ENCODE measurements at places on chromosomes 16 and 17. TPM values are rescaled to one million over a fixed set of nuclear protein-coding genes. Genes with fewer than 3 reads are reported as not detected.

GRCh38 chr16:78303946-78304345, 204.5 kb downstream of the WWOX start:
- DNase-seq: no peak

GRCh38 chr17:57357392-57357784, 101.1 kb downstream of the MSI2 start:
- DNase-seq: no peak

Gene GPRC5C
- polyA plus RNA-seq: 10.5 TPM

DNA sequence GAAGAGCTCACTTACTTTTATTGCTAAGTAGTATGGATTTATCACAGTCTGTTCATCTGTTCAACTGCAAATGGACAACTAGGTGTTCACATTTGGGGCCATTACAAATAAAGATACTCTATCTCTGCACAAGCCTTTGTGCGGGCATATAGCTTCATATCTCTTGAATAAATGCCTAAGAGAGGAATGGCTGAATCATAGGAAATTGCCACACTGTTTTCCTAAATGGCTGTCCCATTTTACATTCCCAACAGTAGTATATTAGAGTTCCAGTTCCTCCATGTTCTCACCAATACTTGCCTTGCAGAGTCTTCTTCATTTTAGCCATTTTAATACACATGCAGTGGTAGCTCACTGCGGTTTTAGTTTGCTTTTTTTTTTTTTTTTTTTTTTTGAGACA, 20.5 kb downstream of the NSMCE1 start:
- no peak for DNase-seq

GRCh38 chr17:76511668-76512365, 10.6 kb upstream of the RHBDF2 start:
- no peak for DNase-seq

Gene BEAN1
- polyA plus RNA-seq: 2.9 TPM

Gene KRT24
- polyA plus RNA-seq: not detected

DNA sequence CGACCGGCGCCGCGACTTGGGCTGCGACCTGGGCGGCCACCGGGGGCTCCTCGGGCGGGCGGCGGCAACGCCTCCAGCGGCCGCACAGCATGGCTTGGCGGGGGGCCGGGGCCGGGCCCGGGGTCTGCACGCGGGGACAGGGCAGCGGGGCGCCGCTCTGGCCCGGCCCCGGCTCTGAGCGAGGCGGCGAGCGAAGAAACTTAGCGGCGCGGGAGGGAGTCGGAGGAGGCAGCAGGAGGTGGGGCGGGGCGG, at the start of gene PLCD3:
Gene PLCD3, minus strand, starts transcription at position 196 of the 252 bp plus-strand sequence. Its CDS starts 105 bp downstream, at position 91.
- no peak for DNase-seq

Gene GRAP
- polyA plus RNA-seq: 5.3 TPM

- DNase-seq: no peak
Measured at GRCh38 chr17:33201283-33201682, 91.8 kb downstream of the ASIC2 start.

DNA sequence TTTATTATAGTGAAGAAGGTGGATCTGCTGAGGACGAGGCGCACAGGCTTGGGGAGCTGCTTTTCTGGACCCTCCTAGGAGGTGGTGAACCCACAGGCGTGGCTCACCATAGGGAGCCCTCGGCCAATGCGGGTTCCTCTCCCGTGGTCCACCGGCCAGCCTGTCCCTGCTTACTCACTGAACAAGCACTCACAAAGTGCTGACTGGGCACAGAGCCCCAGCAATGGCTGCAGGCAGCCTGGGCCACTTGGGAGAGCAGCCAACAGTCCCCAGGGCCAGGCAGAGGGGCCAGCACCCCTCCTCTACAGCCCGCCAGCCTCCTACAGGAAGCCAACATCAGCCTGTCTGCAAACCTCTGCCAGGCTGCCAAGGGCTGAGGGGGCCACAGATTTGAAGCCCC, 19.1 kb upstream of the NCBP3 start:
- no peak for DNase-seq

Gene CLEC16A
- polyA plus RNA-seq: 25.9 TPM

Gene TEX19
- polyA plus RNA-seq: not detected

DNA sequence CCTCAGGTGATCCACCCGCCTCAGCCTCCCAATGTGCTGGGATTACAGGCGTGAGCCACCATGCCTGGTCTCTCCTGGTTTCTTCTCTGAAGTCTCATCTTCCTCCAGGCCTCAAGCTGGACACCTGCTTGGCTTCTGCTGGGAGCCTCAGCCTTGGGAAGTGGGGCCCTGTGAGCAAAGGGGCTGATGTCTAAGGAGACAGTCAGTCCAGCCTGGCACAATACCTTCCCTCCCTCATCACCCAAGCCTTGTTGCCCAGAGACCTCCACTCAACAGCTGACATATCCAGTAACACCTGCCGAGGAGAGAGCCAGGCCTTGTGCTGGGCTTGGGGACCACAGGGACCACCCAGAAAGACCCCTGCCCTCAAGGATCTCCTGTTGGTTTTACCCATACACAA, 251.6 kb downstream of the GSG1L start:
- no peak for DNase-seq

- no peak for DNase-seq
Measured at GRCh38 chr16:53668869-53669268, 34.8 kb downstream of the RPGRIP1L start.

DNA sequence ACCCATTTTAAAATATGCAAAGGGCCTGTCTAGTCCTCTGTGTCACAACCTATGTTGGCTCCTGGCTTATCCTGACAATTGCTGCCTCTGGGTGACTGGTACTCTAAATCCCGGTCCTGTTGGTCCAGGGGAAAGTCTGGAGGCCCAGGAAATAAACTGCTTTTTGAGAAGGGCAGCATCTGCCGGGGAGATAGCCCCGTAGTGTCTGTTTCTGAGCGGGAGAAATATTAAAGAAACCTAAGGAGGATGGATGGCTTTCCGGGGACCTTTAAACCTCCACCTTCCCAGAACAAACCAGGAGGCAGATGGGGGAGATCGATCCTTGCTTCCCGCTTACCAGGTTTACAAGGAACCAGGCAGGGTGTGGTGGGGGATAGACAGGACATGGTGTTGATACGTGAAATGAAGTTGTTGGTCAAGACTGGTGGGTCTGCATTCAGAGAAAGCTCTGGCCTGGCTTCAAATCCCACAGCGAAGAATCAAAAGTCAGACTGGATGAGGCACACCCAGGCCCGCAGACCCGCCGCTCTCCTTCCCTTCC, 3.8 kb downstream of the HOXB2 start:
- no peak for DNase-seq

DNA sequence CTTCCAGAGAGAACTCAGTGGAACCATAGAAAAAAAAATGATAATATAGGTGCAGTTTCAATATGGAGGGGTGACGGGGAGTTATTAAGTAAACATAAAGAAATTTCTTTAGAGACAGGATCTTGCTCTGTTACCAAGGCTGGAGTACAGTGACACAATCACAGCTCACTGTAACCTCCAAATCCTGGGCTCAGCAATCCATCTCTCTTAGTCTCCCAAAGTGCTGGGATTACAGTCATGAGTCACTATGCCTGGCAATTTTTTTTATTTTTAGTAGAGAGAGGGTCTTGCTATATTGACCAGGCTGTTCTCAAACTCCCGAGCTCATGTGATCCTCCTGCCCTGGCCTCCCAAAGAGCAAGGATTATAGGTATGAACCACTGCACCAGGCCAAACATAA, 48.8 kb downstream of the NLRC5 start:
- DNase-seq: no peak

Gene HOXB5
- polyA plus RNA-seq: 32.7 TPM

DNA sequence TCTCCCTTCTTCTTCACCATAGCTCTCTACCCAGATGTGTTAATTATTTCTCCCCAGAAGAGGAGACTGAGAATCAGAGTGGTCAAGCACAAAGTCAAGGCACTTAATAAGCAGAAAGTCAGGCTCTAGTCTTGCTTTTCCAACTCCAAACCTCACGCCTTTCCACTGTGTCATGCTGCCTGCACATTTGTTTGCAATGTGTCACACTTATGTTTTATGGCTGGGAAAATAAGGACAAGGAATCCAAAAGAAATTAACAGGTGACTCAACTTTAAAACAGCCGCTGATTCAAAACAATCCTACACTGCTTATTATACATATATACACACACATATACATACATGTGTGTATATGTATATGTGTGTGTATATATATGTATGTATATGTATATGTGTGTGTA, 255.7 kb upstream of the DYNLRB2 start:
- DNase-seq: no peak

- DNase-seq: no peak
Measured at GRCh38 chr17:42428141-42428944, 5.3 kb upstream of the CAVIN1 start.

DNA sequence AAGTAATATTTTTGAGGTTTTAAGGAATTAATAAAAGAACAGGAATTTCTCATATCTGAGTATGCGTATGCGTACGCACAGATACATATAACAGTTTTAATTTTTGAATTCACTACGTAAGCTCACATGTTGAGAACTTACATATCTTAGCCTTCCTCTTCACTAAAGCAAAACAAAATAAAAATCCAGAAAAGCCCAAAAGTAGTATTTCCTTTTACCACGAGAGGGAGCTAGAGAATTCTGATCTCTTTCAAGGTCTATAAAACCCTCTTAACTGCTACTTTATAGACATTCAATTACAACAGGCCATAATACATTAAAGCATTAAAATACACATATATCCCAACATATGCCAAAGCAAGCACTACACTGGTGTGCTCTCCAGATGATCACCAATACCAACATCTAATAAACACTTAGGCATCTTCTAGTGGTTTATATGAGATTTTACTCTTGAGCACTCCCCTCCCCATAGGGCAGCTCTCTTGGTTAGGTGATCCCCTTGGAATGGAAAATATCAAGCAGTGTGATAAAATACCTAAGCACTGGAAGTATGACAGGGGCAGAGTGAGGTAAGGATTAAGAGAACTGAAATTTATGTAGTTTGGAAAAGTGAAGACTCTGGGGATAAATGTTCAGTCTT, 94.0 kb downstream of the SKAP1 start:
- DNase-seq: peak; percentile 66

DNA sequence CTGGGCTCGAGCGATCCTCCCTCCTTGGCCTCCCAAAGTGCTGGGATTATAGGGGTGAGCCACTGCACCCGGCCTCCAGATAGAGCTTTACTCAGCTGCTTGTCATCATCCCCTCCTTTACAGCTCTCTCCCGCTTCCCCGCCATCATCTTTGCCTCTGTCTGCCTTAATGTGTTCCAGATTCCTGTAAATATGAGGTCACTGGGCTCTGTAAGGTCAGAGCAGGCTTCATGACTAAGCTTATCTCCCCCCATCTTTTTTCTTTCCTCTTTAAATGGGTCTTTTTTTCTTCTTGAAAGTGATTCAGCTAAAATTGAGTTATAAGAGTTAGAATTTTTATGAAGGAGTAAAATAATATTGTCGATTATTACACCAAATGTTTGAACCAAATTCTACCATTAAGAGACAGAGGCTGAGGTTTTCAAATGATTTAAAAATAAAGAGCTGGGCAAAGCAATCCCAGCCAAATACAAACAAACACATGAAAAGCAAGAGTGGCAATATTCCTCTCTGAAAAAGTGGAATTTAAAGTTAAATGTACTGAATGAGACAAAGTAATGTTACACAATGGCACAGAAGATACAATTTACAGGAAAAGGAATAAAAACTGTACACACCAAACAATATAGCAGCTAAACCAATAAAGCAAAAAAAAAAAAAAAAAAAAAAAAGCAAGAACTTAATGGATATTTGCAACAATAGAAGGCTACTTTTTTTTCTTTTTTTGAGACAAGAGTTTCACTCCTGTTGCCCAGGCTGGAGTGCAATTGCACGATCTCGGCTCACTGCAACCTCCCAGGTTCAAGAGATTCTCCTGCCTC, 62.1 kb downstream of the CRISPLD2 start:
- no peak for DNase-seq

Gene HGS
- 110 TPM for polyA plus RNA-seq

Gene IRX5
- 7.2 TPM for polyA plus RNA-seq

DNA sequence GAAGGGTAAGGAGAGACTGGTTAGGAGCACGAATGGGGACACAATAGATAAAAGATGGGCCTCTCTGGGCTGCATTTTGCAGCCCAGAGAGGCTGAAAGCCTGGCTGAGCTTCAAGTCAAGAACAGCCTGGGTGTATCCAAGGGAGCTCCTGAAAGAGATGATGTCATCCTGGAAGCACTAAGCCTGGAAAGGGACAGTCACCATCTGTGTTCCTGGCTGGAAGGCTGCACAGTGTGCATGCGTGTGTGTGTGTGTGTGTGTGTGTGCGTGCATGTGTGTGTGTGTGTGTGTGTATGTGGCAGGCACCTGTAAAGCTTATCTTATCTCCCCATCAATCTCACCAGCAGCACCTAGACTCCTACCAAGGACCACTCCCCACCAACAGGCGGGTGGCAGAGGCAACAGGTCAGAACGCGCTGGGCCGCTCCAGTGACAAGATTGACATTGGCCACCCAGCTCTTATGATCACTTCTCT, 44.1 kb downstream of the COG7 start:
- DNase-seq: no peak

DNA sequence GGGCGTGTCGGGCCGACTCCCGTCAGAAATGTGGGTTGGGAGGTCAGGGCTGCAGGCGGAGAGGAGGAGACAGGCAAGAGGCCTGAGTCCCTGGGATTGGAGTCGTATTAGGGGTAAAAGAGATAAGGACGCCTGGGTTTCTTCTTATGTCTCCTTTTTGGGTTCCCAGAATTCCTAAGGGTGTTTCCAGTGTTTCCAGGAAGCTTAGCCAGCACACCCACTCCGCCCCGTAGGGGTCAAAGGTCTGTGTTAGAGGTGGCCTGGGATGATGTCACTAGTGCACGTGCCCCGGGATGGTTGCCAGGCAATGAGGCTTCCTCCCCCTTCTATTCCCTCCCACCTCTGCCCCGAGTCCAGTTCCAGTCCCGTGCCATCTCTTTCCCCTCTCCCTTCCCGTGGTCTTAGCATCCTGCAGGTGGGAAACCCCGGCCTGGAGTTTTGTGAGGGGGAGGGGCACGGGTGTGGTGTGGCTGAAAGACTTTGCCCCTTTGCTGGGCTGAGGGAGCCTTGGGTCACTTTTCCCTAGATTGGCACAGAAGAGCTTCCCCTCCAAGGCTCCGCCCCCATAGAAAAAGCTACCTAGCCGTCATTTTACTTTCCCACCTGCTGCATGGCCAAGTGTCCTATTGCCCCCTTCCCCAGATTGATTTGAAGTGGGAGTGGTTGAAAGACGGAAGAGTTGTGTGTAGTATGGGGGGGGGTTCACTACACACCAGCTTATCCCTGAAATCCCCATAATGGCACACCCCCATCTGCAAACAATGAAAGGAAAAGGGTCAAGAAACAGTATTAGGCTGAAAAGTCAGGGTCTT, 2.8 kb downstream of the KDM6B start:
- DNase-seq: peak; percentile 87
